ENCODE measurements at places on chromosomes 7 and 10. TPM values are rescaled to one million over a fixed set of nuclear protein-coding genes. Genes with fewer than 3 reads are reported as not detected.

DNA sequence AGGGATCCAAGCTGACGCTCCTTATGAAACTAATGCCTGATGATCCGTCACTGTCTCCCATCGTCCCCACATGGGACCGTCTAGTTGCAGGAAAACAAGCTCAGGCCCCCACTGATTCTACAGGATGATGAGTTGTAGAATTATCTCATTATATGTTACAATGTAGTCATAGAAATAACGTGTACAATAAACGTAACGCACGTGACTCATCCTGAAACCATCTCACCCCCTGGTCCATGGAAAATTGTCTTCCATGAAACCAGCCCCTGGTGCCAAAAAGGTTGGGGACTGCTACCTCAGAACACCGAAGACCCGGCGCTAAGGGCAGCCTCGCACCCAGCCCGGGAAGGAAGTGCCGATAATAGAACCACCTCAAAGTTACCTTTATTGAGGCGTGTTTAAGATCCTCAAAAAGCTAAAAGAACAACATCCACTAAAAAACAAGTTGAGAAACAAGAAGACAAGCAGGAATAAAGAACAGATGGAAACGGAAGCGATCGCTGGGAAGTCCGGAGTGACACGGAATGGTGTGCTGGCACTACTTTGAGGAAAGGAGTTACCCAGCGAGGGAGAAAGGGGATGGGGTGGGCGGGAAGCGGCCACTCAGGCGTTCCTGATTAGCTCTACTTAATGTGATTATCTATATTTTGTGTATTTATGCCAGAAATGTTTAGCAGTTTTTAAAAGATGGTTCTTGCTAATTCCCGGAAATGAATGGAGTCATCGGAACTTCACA is 50.1 kb upstream of the PRKAR1B start:
- H3K4me1 ChIP-seq = no peaks in the 10 kb centered on the region
- H3K4me3 ChIP-seq = no peak overlapping the region
- no peak overlapping the region for H3K27ac ChIP-seq

DNA sequence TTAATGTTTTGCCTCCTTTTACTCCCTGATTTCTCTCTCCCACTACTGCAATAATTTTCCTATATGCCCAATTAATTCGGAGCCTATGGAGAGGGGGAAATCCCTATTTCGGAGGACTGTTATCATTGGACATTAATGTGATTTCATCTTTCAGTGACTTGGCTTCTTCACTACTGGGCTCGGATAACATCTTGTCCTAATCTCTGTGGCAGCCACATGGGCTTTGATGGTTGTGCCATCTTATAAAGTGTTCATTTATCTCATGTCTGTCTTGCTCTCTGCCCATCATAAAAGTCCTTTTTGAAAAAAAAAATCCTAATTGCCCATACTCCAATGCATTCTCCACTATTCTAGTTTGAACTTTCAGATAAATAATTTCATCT is 15.5 kb upstream of the FAM3C start:
- H3K4me3 ChIP-seq = no peak overlapping the region
- DNase-seq = no peak
- H3K27ac ChIP-seq = no peak overlapping the region
- no peaks in the 10 kb centered on the region for H3K4me1 ChIP-seq

- H3K27me3 ChIP-seq = no peaks in the 10 kb centered on the region
- H3K4me3 ChIP-seq = no peak overlapping the region
- no peak overlapping the region for H3K27ac ChIP-seq
- H3K4me1 ChIP-seq = peaks cover 25% of the 10 kb centered on the region
- DNase-seq = no peak
Observed at GRCh38 chr7:21948887-21949540, 3.3 kb upstream of the CDCA7L start.

GRCh38 chr10:90051053-90051452 is 349.7 kb downstream of the KIF20B start:
- H3K4me3 ChIP-seq = no peak overlapping the region
- no peaks in the 10 kb centered on the region for H3K4me1 ChIP-seq
- no peak for DNase-seq
- no peak overlapping the region for H3K27ac ChIP-seq
- no peaks in the 10 kb centered on the region for H3K27me3 ChIP-seq
- H3K36me3 ChIP-seq = no peaks in the 10 kb centered on the region

GRCh38 chr10:28139138-28139537 is 140.3 kb upstream of the ODAD2 start:
- H3K27ac ChIP-seq = no peak overlapping the region
- H3K36me3 ChIP-seq = peaks cover 5% of the 10 kb centered on the region
- H3K4me1 ChIP-seq = no peaks in the 10 kb centered on the region
- no peak for DNase-seq

DNA sequence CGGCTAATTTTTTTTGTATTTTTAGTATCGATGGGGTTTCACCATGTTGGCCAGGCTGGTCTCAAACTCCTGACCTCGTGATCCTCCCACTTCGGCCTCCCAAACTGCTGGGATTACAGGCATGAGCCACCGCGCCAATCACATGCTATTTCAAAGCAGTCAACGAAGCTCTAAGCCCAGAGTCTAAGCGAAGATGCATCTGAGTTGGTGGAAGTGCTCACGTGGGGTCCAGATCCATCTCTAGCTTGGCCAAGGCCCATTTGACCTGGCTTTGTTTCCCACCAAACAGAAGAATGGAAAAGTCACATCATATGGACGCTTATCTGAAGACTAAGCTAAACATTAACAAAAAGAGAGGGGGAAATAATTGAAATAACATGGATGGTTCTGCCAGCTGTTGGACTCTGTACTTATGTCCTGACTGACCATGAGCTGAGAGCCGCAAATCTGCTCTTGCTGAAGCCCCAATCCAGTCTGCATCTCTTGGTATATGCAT is 3.8 kb upstream of the GTF2I start:
- no peak overlapping the region for H3K27ac ChIP-seq
- peaks cover 30% of the 10 kb centered on the region for H3K4me1 ChIP-seq
- H3K4me3 ChIP-seq = no peak overlapping the region
- no peaks in the 10 kb centered on the region for H3K27me3 ChIP-seq
- DNase-seq = no peak
- no peaks in the 10 kb centered on the region for H3K36me3 ChIP-seq

Gene GLRX3
- 48.5 TPM for total RNA-seq

Data from esophagus squamous epithelium (tissue), 5 donors.